Activated T-helper 2 cell treated with anti-CD3 and anti-CD28 coated beads, Interferon-gamma antibody, Interleukin-2, Interleukin-4, amounts not matched to agents 10 μg/mL and 5 μg/mL and 100 μg/mL, durations not matched to agents 14 hours and 24 hours and 36 hours (primary cell): ENCODE measurements at places on chromosomes 16 and 17.

DNA sequence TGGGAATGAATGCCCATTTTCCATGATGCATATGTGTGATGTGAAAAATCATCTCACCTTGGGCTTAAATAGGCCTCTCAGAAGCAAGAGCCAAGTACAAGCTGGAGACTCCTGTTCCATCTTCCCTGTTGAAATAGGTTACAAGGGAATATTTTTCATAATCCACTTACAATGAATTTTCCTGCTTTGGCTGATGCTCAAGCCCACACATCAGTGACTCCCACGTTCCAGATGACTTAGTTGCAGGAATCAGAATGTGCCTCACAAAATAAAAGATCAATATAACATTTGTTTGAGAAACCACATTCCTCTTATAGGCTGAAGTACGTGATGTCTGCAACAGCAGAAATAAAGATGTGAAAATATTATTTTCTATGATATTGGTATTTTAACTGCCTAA is 24.1 kb downstream of the ANKFN1 start:
- no peaks in the 10 kb centered on the region for H3K36me3 ChIP-seq
- no peaks in the 10 kb centered on the region for H3K27me3 ChIP-seq
- no peak overlapping the region for H3K4me3 ChIP-seq
- DNase-seq = no peak
- no peak overlapping the region for H3K27ac ChIP-seq
- no peaks in the 10 kb centered on the region for H3K4me1 ChIP-seq

DNA sequence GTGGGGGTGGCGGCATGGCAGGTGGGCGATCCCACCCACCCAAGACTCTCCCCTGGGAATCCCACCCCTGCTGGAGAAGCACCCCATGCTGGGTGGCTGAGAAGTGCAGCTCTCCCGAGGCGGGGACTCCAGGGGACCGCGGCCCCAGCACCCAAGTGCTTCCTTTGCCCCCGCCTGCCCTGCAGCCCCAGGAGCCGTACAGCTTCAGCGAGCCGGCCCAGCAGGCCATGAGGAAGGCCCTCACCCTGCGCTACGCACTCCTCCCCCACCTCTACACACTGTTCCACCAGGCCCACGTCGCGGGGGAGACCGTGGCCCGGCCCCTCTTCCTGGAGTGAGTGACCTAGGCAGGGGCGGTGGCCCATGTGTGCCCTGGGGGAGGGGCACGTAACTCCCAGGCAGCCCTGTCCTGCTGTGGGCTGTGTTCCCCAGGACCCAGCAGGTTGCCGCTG is 11.7 kb downstream of the GAA start:
- no peak for DNase-seq
- no peaks in the 10 kb centered on the region for H3K4me1 ChIP-seq
- H3K27ac ChIP-seq = no peak overlapping the region
- H3K27me3 ChIP-seq = no peaks in the 10 kb centered on the region

DNA sequence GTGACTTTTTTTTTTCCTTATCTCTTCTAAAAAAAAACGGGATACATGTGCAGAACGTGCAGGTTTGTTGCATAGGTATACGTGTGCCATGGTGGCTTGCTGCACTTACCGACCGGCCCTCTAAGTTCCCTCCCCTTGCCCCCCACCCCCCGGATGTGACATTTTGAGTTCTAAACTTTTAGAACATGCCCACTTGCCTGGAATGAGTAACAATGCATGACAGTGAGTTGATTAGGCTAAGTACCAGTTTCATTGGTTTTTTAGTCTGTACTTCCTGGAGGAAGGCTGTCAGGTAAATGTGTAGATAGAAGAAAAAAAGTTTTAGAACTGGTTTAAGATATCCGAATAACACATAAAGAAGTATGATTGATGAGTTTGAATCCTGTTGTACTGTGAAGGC is 4.0 kb downstream of the BPTF start:
- H3K4me3 ChIP-seq = peak overlapping the region; percentile 67
- peaks cover 52% of the 10 kb centered on the region for H3K36me3 ChIP-seq
- peaks cover 3% of the 10 kb centered on the region for H3K27me3 ChIP-seq
- DNase-seq = no peak

GRCh38 chr17:16888413-16889087 is 83.4 kb downstream of the TNFRSF13B start:
- no peaks in the 10 kb centered on the region for H3K36me3 ChIP-seq
- no peak overlapping the region for H3K4me3 ChIP-seq
- H3K27ac ChIP-seq = no peak overlapping the region
- DNase-seq = no peak
- H3K4me1 ChIP-seq = no peaks in the 10 kb centered on the region
- H3K27me3 ChIP-seq = peaks cover 8% of the 10 kb centered on the region

- no peaks in the 10 kb centered on the region for H3K27me3 ChIP-seq
- DNase-seq = no peak
- H3K36me3 ChIP-seq = peaks cover 3% of the 10 kb centered on the region
These were observed 18.4 kb downstream of the PLCG2 start for GRCh38 chr16:81797443-81797842.

DNA sequence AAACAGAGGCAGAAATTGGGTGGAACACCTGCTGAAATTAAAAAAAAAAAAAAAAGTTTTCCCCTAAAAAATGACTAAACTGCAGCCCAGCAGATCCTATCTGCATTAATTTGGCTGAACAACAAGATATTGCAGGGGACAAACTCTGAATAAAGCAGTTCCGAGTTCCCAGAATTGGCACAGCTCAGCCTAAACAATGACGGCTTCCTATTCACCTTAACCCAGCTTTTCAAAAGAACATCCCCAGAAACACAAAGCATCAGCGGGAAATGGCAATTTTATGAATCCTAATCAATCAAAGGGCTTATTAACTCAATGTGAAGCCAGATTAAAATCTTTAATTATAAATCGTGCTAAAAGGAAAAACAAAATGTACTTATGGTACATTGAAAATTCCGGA is 497.8 kb upstream of the ZFHX3 start:
- no peaks in the 10 kb centered on the region for H3K4me1 ChIP-seq
- H3K27ac ChIP-seq = no peak overlapping the region
- DNase-seq = no peak
- H3K27me3 ChIP-seq = peaks cover 28% of the 10 kb centered on the region

DNA sequence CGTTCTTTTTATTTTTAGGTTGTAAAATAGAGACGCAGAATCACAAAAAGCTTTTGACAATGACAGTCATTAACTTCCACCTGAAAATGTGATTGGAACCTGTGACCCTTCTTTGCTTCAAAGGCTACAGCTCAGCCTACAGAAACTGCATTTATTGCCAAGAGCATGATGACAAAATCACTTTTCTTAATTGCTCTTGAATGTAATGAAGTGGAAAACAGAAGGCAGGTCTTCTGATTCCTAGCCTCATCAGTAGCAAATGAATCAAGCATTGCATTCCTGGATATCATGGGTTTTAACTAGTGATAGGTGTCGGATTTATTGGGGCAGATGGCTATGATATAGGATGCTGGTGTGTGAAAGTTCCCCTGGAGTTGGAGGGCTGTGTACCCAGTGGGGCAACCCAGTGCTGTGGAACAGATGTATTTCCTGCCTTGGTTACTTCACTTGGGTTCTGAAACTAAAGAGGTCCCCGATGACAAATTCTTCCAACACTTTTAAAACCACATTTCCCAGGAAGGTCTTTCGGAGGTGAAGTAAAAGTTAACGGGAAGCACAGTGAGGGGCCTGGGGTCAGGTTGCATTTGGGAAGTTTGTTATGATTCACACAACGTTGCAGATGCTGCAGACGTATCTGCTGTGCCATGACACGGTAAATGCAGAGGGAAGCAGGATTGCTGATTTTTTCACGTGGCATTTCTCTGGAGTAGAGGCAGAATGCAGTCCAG is 127.5 kb downstream of the HS3ST3A1 start:
- H3K36me3 ChIP-seq = no peaks in the 10 kb centered on the region
- no peak for DNase-seq
- H3K4me3 ChIP-seq = no peak overlapping the region
- H3K27ac ChIP-seq = no peak overlapping the region

GRCh38 chr16:81008505-81008789 is 1.4 kb downstream of the CENPN start:
- H3K4me3 ChIP-seq = peak overlapping the region; percentile 96
- no peak for DNase-seq
- H3K36me3 ChIP-seq = peaks cover 57% of the 10 kb centered on the region
- H3K4me1 ChIP-seq = peaks cover 38% of the 10 kb centered on the region
- H3K27ac ChIP-seq = peak overlapping the region; percentile 62

GRCh38 chr17:41959336-41960095 is 7.1 kb upstream of the CNP start:
- no peak overlapping the region for H3K4me3 ChIP-seq
- DNase-seq = no peak
- no peak overlapping the region for H3K27ac ChIP-seq
- H3K4me1 ChIP-seq = no peaks in the 10 kb centered on the region

DNA sequence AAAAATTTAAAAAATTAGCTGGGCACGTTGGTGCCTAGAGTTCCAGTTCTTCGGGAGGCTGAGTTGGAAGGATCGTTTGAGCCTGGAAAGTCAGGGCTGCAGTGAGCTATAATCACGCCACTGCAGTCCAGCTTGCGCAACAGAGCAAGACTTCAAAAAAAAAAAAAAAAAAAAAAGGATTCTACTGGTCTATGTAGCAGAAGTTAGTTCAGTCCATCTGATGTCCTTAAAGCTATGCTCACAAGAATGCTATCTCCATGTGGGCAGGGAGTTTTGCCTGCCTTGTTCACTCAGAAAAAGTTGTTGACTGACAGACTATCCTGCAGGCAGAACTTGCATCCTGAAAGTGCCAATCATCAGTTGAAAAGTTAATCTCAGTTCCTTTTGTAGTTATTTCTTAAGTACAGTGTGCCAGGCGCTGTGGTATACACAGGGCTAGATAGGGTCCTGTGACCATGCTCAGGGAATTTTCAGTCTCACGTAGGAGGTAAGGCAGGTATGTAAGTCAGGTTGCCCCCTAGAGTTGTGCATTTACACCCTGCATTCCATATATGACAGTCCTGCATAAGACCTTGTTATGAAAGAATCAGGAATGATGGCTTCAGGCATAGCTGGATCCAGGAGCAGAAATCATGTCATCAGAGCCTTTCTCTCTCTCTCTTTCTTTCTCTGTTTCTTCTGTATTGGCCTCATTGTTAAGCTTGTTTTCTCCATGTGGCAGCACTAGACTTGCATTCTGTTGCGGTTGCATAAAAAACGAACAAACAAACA is 7.6 kb downstream of the SYT17 start:
- no peak for DNase-seq
- peaks cover 21% of the 10 kb centered on the region for H3K27me3 ChIP-seq
- H3K4me1 ChIP-seq = peaks cover 4% of the 10 kb centered on the region
- no peak overlapping the region for H3K4me3 ChIP-seq
- H3K27ac ChIP-seq = no peak overlapping the region

DNA sequence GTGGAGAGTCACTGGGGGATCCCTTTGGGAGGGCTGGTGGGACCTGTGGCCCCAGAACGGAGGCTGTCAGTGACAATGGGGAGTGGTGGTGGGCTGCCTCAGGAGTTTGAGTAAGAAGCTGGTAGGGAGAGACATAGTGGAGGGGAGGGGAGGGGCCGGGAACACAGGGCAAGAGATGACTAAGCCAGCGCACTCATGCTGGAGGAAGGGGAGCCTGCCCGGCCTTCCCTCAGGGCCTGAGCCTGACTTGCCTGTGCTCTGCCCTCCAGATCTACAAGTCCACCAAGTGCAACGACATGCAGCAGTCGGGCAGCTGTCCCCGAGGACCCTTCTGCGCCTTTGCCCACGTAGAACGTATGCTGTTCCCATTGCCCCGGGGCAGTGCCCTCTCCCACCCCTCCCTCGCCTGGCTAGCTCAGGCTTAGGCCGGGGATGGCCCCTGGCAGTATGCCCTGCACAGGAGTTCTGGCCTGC is 29.3 kb downstream of the UNC13D start:
- no peak overlapping the region for H3K4me3 ChIP-seq
- peaks cover 37% of the 10 kb centered on the region for H3K36me3 ChIP-seq
- H3K27ac ChIP-seq = no peak overlapping the region
- DNase-seq = no peak
- no peaks in the 10 kb centered on the region for H3K27me3 ChIP-seq
- H3K4me1 ChIP-seq = no peaks in the 10 kb centered on the region

GRCh38 chr16:86203557-86204275 is 304.8 kb downstream of the IRF8 start:
- H3K36me3 ChIP-seq = no peaks in the 10 kb centered on the region
- H3K27ac ChIP-seq = no peak overlapping the region
- DNase-seq = no peak
- peaks cover 23% of the 10 kb centered on the region for H3K27me3 ChIP-seq
- H3K4me1 ChIP-seq = no peaks in the 10 kb centered on the region

- no peaks in the 10 kb centered on the region for H3K36me3 ChIP-seq
- H3K4me3 ChIP-seq = no peak overlapping the region
These were observed 5.4 kb downstream of the PDE6G start for GRCh38 chr17:81650951-81651350.

GRCh38 chr17:77025781-77026180 is 115.0 kb upstream of the SEC14L1 start:
- no peak overlapping the region for H3K4me3 ChIP-seq
- no peak overlapping the region for H3K27ac ChIP-seq
- no peaks in the 10 kb centered on the region for H3K4me1 ChIP-seq
- peaks cover 2% of the 10 kb centered on the region for H3K27me3 ChIP-seq
- H3K36me3 ChIP-seq = no peaks in the 10 kb centered on the region

- H3K27ac ChIP-seq = peak overlapping the region; percentile 52
- H3K4me3 ChIP-seq = no peak overlapping the region
- peaks cover 9% of the 10 kb centered on the region for H3K36me3 ChIP-seq
- no peak for DNase-seq
- H3K27me3 ChIP-seq = no peaks in the 10 kb centered on the region
- peaks cover 58% of the 10 kb centered on the region for H3K4me1 ChIP-seq
These were observed 80.0 kb downstream of the ANKRD11 start for GRCh38 chr16:89410322-89410721.

GRCh38 chr17:37148156-37148555 is 199.4 kb downstream of the AATF start:
- DNase-seq = no peak
- H3K4me1 ChIP-seq = peaks cover 15% of the 10 kb centered on the region
- no peak overlapping the region for H3K4me3 ChIP-seq
- no peaks in the 10 kb centered on the region for H3K27me3 ChIP-seq
- no peak overlapping the region for H3K27ac ChIP-seq
- peaks cover 48% of the 10 kb centered on the region for H3K36me3 ChIP-seq

GRCh38 chr17:36213695-36214094 is 2.8 kb downstream of the CCL4L2 start:
- DNase-seq = no peak
- H3K4me3 ChIP-seq = no peak overlapping the region
- peaks cover 25% of the 10 kb centered on the region for H3K27me3 ChIP-seq
- no peaks in the 10 kb centered on the region for H3K4me1 ChIP-seq
- H3K27ac ChIP-seq = no peak overlapping the region

- no peaks in the 10 kb centered on the region for H3K36me3 ChIP-seq
- H3K4me3 ChIP-seq = no peak overlapping the region
- no peak overlapping the region for H3K27ac ChIP-seq
- H3K27me3 ChIP-seq = no peaks in the 10 kb centered on the region
- no peak for DNase-seq
These were observed 342.2 kb upstream of the DYNLRB2 start for GRCh38 chr16:80198311-80199299.

GRCh38 chr17:74110467-74110866 is 93.0 kb upstream of the RPL38 start:
- no peak for DNase-seq
- H3K4me1 ChIP-seq = no peaks in the 10 kb centered on the region
- H3K36me3 ChIP-seq = no peaks in the 10 kb centered on the region
- no peaks in the 10 kb centered on the region for H3K27me3 ChIP-seq
- no peak overlapping the region for H3K27ac ChIP-seq
